ENCODE measurements at places on chromosomes 2 and 18. TPM values are rescaled to one million over a fixed set of nuclear protein-coding genes. Genes with fewer than 3 reads are reported as not detected.
A peak's percentile ranks its signal among the peaks of the same experiment; 100 is the strongest.

DNA sequence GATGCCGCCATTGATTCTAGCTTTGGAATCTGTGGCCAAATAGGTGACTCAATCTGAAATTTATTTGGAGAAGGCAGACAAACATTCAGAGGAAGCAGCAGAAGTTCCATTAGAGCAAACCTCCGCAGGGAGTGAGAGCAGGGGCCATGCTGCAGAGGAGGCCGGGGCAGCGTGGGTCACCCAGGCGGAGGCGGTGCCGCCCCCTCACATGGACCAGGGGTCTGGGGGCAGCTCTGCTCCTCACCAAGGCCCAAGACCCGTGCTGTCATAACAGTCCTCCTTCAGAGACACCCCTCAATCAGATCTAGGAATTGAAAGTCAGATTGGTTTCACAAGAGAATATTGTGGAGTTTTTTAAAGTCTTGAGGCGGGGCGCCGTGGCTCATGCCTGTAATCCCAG, 92.4 kb downstream of the GBX2 start:
- no peak for DNase-seq

The ECEL1 gene
- not detected for total RNA-seq

GRCh38 chr2:84823229-84823628, 57.7 kb downstream of the TRABD2A start:
- no peak for DNase-seq

The AGAP1 gene
- total RNA-seq = 13.3 TPM

- DNase-seq = no peak
Measured at GRCh38 chr2:207150284-207150683, 15.5 kb downstream of the KLF7 start.

The LOXHD1 gene
- not detected for total RNA-seq

DNA sequence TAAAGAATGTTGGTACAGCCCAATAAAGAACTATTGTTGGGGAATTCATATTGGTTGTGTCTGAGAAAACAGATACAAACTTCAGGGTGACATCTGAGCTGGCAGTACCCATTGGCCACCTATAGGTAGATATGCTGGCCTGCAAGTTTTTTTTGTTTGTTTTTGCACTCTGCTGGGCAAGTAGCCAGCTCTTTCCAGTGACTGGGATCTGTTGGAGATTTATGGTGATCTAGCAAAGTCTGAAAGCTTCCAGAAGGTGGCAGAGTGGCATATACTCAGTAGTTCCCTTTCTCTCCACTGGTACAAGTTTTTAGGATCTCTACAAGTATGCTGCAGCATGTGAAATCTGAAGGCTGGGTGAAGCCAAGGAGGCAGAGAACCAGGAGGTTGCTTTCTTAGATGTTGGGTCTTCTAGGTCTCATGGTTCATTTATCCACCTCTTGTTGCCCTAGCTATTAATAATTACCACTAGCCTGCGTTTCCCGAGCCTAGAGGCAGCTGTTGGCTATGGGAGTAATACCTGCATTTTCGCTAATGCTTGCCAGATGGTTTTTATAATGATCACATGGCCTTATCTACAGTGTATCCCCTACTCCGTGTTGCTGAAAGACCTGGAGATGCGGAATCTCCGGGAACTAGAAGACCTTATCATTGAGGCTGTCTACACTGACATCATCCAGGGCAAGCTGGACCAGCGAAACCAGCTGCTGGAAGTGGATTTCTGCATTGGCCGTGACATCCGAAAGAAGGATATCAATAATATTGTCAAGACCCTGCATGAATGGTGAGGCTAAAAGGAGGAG, 9.5 kb downstream of the COPS7B start:
- peak; percentile 71 for DNase-seq

GRCh38 chr2:2796207-2796606, 465.1 kb upstream of the MYT1L start:
- DNase-seq = no peak

DNA sequence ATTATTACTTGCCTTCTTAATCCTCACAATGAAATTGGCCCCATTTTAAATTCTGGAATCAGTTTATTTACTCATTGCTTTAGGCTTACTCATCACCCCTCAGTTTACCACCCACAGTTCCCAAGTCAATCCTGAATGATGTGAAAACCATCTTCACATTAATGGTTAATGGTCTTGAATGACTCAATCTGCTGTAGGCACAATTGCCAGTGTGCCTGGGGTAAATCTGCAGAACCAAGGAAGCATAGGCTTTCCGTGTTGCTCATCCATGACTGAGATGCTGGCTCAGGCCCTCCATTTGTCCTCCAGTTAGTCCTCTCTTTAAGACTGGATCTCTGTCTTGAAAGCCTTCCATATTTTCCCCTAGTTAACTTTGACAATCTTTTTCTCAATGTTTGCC, 164.5 kb downstream of the PMAIP1 start:
- no peak for DNase-seq

GRCh38 chr2:54081574-54081973, 33.8 kb upstream of the ACYP2 start:
- no peak for DNase-seq

All from glomerular endothelial cell (primary cell).